ENCODE measurements at places on chromosomes 16 and 17.
A peak's percentile ranks its signal among the peaks of the same experiment; 100 is the strongest.

DNA sequence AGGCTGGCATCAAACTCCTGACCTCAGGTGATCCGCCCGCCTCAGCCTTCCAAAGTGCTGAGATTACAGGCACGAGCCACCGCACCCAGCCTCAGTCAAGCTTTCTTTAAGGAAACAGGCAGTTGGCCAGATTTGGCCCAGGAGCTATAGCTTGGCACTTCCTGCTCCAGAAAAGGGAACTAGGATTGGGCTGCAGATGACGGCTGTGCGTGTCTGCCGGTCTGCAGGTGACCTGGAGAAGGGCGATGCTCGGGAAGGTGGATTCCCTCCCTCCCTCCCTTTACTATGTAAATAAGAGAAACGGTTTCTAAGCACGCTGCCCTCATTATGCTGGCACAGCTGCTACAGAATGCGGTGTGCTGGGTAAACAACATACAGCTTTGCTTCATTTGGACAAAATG is 215.9 kb downstream of the RPTOR start:
- DNase-seq = no peak

GRCh38 chr17:46031440-46031839 is 32.4 kb downstream of the STH start:
- no peak for DNase-seq

DNA sequence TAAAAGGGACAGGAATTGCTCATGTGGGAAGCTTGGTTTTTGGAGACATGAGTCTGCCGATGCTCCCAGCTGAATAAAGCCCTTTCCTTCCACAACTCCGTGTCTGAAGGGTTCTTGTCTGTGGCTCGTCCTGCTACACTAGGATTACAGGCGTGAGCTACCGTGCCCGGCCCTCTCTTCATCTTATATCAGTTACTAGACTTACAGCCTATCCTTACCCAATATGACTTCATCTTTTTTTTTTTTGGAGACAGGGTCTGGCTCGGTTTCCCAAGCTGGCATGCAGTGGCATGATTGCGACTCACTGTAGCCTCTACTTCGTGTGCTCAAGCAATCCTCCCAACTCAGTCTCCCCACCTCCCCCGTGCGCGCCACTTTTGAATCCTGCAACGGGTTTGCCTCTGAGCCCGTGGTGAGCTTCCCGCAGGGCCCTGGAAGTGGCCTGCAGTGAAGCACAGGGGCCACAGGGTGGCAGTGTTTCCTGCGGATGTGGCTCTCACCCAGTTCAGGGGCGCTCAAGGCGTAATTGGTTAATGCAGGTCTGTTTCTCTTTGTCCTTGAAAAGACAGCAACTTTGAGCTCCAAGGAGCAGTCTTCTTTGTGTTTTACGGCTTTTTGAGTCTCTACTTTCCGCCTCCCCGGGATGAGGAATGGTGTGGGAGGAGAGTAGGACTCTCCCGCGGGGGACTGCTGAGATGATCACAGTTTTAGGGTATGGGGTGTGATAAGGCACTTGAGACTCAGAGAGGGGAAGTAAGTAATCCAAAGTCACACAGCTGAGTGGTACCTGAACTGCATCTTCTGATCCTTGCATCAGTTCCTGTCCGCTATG is 22.7 kb upstream of the GPRC5B start:
- peak; percentile 36 for DNase-seq

DNA sequence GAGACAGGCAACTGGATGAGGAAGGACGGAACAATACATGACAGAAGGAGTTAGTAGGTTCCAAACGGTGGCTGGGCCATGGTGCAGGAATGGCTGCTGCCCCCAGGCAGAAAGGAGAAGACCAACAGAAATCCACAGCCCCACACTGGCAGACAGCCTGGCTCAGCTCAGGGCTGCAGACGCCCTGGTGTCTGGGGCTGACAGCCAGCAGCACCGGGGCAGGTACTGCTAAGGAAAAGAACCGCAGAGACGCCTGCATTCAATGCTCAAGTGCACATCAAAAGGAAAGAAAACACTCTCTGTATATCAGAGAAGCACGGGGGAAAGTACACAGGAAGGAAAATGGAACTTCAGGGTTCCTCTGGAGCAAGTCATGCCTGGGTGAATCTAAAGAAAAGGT is 53.4 kb downstream of the GAS7 start:
- no peak for DNase-seq

- no peak for DNase-seq
These were observed 510.2 kb downstream of the WWOX start for GRCh38 chr16:78609402-78610274.

DNA sequence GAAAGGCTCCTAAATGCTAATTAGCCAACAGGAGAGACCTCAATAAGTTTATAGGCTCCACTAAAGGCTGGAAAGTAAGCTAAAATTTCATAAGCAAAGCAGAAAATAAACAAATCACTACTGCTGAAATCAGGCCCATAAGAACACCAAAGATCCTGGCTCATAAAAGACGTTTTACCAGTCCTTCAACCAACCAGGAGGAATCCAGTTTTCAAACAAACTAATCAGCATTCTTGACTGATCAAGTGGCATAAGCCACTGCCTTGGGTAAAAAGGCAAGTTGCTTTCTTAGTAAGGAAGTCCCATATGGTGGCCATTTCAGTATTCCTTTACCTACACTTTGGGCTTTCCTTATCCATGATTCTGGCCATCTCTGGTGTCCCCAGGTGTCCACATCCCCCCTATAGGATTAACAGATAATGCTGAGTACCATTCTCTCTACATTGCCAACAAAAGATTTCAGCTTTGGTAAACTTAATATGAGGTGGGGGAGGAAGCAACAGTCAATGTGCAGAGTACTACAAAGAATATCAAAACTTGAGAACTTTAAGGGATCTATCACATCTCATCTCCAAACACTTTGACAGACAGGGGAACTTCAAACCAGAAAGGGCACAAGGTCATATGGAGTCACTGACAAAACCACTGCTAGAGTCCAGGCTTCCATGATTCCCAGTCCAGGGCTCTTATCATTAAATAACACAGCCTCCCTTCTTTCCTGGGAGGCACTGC is 1.3 kb downstream of the TOM1L2 start:
- DNase-seq = no peak

- DNase-seq = no peak
These were observed 42.6 kb downstream of the ABCA9 start for GRCh38 chr17:69018022-69018615.

DNA sequence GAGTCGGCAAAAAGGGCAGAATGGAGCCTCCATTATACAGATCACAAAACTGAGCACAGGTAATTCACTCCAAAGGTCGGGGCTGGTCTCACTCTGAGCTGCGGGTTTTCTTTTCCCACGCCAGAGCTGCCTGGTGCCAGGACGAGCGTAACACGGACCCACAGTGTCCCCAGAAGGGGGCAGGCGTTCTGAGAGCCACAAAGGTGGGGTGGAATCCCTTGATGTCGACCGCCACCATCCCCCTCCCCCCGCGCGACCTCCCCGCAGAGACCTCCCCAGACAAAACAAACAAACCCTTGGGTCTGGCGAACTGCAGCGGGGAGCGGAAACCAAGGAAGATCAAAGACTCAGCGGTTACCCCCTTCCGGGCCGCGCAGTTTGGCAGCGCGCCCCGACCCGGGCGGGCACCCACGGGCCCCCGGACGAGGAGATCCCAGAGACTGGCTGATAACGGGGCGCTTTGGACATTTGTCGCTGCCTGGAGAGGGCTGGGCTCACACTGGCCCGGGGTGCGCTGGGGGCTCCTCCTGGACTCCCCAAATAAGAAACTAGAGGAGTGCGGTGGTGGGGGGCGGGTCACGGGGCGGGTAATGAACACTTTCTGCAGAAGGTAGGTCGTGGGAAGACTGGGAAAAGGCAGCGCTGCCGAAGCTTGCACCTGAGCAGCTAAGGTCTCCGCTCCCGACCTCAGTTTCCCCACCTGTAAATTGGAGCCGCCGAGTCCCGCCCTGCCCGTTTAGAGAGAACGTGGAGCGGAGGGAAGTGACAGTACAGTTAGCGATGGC is 664 bp upstream of the NKD1 start:
- DNase-seq = peak; percentile 42

- DNase-seq = no peak
These were observed 95.0 kb downstream of the IRX3 start for GRCh38 chr16:54191592-54191991.

- DNase-seq = no peak
These were observed 2.7 kb downstream of the WWOX start for GRCh38 chr16:78102122-78102660.

GRCh38 chr17:45868276-45868675 is 23.6 kb downstream of the SPPL2C start:
- DNase-seq = no peak

DNA sequence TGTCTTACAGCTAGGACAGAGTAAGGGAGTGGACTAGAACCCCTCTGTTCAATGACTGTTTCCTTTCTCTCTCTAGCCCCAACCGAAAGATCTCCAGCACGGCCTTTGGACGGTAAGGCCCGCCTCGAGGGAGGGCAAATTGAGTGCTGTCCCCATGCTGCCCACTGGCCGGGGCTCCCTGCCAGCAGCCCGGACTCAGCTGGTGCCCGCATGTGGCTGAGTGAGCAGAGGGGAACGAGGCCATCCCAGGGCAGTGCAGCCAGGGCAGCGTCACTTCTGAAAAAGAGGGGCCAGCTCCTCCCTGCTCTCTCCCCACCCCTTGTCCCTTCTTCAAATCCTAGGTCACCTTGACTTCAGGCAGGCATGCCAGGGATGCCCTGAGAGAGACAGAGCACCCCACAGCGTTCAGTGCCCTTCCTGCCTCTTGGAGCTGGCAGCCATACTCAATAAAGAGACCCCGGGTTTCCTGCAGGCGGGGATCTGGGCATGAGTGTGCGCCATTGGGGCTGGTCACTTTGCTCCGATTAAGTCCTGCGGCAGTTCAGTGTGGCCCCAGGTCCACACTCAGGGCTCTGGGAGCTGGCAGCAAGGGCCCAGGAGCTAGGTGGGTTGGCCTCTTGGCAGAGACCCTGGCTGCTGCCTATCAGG is 130.9 kb downstream of the RAB11FIP4 start:
- no peak for DNase-seq

GRCh38 chr16:86929057-86929871 is 350.9 kb downstream of the FOXL1 start:
- DNase-seq = no peak

GRCh38 chr17:50204431-50204830 is 3.0 kb upstream of the COL1A1 start:
- no peak for DNase-seq

DNA sequence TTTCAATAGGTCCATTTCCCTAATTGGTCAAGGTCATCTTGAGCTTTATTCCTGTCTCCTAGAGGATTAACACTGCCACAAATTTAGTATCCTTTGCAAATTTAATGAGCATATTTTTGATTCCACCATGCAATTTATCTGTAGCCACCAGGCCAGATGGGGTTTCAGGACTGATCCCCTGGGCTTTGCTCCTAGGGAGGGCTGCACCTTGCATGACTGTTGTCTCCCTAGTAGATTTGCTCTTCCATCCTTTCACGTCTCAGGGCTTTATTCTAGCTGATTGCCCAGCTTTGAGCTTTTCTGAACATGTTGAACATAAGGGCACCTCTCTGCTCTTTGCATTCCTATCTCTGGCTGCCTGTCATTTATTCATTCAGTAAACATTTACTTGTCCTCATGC is 7.7 kb upstream of the KCNH6 start:
- DNase-seq = no peak

DNA sequence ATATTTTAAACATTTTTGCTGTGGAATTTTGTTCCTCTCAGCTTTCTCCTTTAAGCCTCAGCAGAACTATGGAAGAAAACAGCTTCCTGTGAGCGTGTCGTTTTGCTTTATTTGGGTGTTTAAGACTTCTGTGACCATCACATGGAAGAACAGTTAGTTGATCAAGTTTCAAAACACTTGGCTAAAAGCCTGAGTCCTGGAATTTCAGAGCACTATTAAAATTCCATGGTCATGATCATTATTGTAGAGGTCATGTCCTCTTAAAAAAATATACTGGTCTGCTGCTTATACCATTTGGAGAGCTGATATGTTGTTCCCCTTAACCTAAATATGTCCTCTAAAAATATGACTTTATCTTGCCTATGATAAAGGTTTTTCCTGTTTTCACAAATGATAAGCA is 12.6 kb upstream of the CDR2 start:
- DNase-seq = no peak

DNA sequence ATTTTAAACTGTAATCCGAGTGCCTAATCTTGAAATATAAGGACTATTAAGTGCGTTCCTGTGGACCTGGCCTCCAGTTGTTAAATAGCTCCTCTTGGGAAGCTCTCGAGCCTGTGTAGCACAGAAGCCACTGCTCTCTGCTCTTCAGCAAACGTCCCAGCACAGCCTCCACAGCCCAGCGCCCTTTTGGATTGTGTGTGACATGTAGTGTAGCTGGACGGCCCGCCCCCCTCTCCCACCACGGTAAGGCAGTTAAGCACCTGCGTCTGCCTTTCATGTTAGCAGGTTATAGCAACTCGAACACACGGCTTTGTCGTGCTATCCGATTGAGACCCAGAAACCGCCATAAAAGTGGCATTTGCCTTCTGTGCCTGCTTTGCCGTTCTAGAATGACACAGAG is 79.2 kb upstream of the CHMP6 start:
- no peak for DNase-seq

DNA sequence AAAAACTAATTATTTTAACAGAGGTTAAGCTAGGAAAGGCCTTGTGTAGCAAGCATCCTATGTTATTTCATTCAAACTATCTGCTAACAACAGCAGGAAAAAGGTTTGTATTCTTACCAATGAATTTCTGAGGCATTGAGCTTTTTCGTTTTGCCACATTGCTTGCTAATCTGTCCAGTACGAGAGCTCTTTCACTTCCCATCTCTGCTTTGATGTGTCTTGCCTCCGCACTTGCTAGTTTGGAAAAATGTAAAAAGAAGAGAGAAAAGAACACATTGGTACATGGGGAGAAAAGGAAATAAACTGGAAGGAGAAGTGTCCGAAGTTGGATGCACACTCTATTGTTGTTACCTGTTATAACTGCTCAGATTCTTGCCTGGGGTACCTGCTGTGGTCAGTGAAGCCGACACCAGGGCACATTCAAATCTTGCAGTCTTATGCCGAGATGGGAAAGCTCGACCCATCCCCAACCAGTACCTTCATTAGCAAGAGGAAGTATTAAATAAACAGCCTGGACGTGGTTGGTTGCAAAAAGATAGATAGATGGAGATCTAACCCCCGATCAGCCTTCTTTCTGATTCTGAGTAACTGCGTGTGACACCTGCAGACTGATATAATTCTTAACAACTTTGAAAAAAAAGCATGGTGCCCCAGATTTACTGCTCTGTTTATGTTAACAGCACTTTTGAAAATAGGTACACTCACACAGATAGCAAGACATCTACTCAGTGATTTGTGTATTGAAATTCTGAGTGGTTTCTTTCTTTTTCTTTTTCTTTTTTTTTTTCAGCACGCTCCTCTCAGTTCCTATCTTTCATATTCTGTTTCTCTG is 40.0 kb downstream of the GRB7 start:
- DNase-seq = no peak

- no peak for DNase-seq
These were observed 98.5 kb downstream of the RAP1GAP2 start for GRCh38 chr17:2894782-2895181.

DNA sequence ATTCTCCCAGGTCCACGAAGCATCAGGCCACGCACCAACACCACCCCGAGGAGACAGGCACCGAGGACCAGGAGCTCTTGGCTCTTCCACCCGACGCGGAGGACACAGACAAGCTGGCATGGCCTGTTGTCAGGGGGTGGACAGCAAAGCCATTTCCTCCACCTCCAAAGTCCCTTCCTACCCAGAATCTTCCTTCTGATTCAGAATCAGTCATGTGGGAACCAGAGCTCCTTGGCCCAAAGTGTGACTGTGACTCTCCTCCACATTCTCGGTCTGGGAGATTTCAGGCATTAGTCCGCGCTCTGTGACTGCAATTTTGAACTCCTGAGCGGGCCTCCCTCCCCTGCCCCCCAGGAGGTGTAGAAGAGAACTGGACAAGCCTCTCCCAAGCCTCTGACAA is 9.2 kb downstream of the DNAH17 start:
- no peak for DNase-seq

- no peak for DNase-seq
These were observed 687 bp upstream of the CIITA start for GRCh38 chr16:10876315-10876714.

Data from memory B cell (primary cell).